ENCODE measurements at places on chromosomes 2 and 18.

DNA sequence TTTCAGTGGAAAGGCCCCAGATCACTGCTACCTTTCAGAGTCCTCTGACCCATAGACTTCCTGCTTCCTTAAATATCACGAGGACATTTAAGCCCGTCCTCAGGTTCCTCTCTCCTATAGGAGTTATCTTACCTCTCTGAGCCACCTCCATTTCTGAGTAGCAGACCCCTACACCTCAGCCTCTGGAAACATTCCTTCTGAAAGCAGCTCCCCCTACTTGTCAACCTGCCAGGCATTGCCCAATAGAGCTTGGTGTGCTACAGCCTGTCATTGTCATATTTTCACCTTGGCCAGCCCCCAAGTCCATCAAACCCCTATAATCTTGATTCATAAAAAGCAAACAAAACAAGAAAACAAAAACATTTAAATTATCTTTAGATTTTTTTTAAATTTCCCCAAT is 717.9 kb upstream of the SLC8A1 start:
- no peak for DNase-seq

DNA sequence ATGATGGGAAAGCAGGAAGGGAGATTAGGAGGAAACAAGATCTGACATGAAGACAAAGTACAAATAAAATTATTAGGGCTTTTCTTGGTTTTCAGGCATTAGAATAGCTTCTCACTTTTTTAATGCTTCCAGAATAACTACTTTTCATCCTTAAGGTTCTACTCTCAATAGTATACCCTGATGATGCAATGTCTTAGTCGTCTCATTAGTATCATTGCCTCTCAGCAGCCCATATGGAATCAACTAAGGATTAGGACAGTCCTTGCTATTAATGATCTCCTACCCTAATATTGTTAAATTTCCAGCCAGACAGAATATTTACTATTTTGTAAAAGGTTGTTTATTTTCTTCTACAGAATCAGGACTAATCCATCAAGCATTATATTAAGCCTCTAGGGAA is 55.9 kb downstream of the RELCH start:
- no peak for DNase-seq

- no peak for DNase-seq
These were observed 73.9 kb downstream of the VSNL1 start for GRCh38 chr2:17614174-17614930.

- peak; percentile 5 for DNase-seq
These were observed 100.1 kb upstream of the APCDD1 start for GRCh38 chr18:10354241-10354811.

DNA sequence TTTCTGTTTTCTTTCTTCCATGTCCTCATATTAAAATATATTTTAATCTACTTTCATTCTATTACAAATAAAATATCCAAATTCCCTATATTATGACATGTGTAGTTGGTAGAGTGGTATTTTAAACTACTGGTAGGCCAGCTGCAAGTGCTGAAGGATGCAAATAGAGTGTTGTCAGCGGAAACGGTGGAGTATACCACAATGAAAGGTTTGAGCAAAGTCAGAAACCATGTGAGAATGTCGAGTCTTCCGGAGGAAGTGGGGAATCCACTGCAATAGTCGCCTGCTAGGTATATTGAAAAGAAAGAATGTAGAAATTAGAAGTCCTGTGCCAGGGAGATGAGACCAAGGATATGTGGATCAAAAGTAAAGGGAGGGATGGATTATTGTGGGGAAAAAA is 373.9 kb downstream of the DSEL start:
- no peak for DNase-seq

- DNase-seq: no peak
These were observed 98.6 kb upstream of the NFU1 start for GRCh38 chr2:69535817-69536241.

All from cardiac muscle cell (in vitro differentiated cells and primary cell).